Ovary (tissue), 10 donors: ENCODE measurements at places on chromosomes 2 and 18. TPM values are rescaled to one million over a fixed set of nuclear protein-coding genes. Genes with fewer than 3 reads are reported as not detected.

KIAA2012 gene
- total RNA-seq = 5.2 TPM

CNTNAP5 gene
- not detected for total RNA-seq

DNA sequence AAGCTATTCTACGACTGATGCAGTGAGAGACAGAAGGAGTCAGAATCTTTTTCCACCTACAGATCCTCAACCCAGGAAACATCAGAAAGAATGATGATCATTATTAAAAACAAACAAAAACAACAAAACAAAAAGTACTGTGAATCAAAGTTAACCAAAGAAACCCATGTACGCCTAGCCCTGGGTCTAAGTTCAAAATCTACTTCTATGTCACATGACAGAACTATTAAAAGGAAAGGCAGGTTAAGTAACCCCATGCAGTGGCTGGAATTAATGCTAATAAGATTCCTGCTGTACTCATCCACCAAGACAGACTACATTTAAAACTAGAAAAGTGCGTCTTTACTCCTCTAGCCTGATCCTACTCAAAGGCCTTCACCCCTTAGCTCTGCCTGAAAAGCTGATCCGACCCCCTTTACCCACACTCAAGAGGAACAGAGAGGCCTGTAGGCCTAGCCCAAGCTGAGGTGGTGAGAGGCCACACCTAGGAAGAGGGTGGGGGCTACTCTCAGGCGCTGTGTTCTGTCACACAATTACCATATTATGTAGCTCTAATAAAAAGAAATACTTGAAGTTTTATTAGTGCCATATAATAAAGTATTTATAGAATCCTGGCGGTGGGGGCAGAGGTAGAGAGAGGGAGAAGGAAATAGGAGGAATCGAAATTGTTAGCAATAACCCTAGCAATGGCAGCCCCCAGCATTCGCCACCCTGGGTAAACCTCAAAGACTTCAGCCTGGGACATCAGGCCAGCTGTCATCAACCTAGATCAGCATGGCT, 37.1 kb downstream of the NHEJ1 start:
- no peak for DNase-seq

- no peak for DNase-seq
These were observed 124.9 kb downstream of the PRKCE start for GRCh38 chr2:45776160-45776955.

GRCh38 chr18:56505971-56506370, 132.4 kb downstream of the TXNL1 start:
- no peak for DNase-seq

DNA sequence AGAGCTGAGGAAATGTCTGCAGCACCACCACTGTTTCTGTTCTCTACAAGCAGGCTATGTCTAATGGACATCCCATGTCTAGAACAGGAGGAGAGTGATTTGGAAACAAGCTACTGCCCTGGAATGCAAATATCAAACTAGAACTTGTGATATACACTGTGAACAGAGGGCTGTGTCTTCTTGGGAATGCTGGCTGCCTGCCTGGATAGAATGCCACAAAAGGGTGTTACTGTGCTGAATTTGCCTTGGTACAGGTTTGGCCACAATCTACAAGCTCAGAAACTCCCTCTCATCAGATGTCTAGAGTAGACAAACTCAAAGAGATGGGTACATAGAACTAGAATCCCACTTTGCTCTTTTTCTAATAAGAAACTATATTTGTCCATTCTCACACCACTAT, 170.5 kb downstream of the NYAP2 start:
- DNase-seq = no peak

DNA sequence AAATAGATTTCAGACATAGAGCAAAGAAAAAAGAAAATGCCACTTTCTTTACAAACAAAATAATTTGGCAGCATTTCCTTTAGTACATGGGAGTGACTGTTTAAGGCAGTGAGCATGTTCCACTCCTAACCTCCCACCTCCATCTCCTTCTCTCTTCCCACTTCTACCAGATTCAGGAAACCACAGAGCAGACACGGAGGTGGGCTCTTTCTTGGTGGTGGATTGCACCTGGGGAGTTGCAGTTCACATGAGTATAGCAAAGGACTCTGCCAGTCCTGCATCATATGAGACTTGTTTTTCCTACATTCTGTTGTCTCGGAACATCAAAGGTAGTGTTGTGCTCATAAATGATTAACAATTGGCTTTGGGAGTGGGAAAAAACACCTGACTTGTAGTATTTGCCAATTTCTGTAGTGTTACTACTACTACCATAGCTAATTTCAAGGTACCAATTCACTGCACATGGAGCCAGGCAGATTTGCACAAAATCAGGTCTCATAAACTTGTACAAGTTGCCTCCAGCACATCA, 137.2 kb downstream of the SPP2 start:
- no peak for DNase-seq

PIEZO2 gene
- 2.4 TPM for total RNA-seq

GRCh38 chr2:214139630-214140284, 271.1 kb upstream of the VWC2L start:
- DNase-seq = no peak

DNA sequence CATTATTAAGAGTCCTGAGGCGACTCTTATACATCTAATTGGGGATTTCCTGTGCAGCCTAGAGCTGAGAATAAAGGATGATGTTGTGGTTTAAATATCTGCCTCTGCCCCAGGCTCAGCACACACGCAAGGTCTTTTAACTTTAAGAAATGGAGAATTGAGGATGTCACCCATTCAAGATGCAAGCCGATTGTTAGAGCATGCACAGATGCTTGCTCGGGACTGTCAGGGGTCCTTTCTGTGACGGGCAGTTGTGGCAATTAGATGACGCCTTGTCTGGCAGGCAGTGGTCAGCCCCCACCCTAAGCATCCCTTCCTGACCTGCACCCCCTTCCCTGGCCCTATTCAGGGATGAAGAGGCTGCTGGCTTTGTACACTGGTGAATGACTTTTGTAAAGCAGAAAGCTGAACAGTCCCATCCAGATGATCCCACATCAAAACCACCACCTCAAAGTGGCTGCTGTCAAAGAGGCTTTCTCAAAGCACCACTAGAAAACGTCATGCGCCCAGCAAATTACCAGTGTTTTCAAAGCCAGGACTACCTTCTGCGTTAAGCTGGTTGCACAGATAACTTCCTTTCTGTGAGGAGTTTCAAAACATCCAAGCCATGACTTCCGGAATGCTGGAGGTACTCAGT, 23.7 kb downstream of the FAM178B start:
- DNase-seq = no peak

- no peak for DNase-seq
These were observed 12.1 kb upstream of the AMER3 start for GRCh38 chr2:130743278-130743677.

DNA sequence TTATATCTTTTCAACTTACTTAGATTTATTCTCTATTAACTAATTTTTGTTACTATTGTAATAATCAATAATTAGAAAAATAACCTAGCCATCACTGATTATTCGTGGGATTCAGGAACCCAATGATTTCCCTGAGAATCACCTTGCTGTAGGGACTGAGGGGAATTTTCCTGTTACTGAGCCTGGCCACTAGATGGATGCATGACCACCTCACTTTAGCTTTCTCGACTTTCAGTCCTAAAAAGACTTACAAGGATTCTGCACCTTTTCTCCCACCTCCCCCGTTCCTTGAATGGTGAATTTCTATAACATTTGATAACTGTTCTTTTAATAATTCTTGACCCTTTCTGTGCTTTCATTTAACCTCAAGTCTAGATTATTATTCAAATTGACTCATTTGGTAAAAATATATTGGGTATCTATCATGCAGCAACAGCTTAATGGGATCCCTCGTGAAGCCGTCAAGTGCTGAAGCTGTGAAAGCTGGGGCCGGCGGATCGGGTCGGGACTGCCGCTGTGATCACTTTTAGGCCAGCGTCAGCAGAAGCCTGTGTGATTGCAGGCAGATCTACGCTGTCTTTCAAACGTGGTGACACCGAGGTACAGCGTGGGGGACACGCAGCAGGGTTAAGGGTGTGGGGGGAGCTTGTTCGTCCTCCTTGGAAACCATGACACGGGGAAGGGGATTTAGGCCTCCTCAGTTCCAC, 38.8 kb upstream of the TMEM18 start:
- DNase-seq = no peak

GRCh38 chr18:61653823-61654551, 238.8 kb downstream of the RNF152 start:
- no peak for DNase-seq

- DNase-seq = no peak
These were observed 14.4 kb downstream of the RAB12 start for GRCh38 chr18:8623549-8624106.

GRCh38 chr2:74873012-74873665, 39.2 kb downstream of the HK2 start:
- DNase-seq = no peak
